Progenitor cell of endocrine pancreas (in vitro differentiated cells): ENCODE measurements at places on chromosomes 5 and 9. TPM values are rescaled to one million over a fixed set of nuclear protein-coding genes. Genes with fewer than 3 reads are reported as not detected.

Gene CER1
- 0.73 TPM in 1 of 2 replicates, not detected in the other for total RNA-seq

Gene PCDHB8
- total RNA-seq = 2.0 and 2.8 TPM in 2 replicates

DNA sequence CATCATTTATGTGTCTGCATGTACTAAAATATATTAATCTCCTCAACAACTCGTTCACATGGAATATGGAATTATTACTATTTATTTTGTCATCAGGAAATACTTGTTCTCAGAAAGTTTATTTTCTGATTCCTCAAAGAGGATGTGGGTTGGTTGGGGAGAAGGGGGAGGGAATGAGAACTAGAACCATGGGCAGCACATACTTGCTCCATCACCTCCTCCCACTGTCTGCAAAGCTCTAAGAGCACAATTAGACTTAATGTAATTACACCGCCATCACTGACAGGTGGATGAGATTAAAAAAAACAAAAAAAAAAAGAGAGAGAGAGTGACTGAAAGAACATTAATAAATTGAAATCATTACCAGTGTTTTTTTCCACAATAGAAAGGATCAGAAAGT lies 98.2 kb downstream of the OXCT1 start:
- H3K4me3 ChIP-seq = no peak overlapping the region
- no peak for DNase-seq
- H3K4me1 ChIP-seq = peaks cover 2% of the 10 kb centered on the region
- H3K27ac ChIP-seq = no peak overlapping the region
- no peaks in the 10 kb centered on the region for H3K27me3 ChIP-seq
- no peaks in the 10 kb centered on the region for H3K36me3 ChIP-seq

GRCh38 chr9:93575796-93576257 lies 557 bp upstream of the PHF2 start:
- no peaks in the 10 kb centered on the region for H3K27me3 ChIP-seq
- peak overlapping the region; percentile 94 for H3K27ac ChIP-seq
- DNase-seq = no peak

GRCh38 chr9:36721846-36722588 lies 149.3 kb downstream of the MELK start:
- H3K4me3 ChIP-seq = no peak overlapping the region
- H3K27ac ChIP-seq = no peak overlapping the region
- no peaks in the 10 kb centered on the region for H3K36me3 ChIP-seq
- no peaks in the 10 kb centered on the region for H3K4me1 ChIP-seq

DNA sequence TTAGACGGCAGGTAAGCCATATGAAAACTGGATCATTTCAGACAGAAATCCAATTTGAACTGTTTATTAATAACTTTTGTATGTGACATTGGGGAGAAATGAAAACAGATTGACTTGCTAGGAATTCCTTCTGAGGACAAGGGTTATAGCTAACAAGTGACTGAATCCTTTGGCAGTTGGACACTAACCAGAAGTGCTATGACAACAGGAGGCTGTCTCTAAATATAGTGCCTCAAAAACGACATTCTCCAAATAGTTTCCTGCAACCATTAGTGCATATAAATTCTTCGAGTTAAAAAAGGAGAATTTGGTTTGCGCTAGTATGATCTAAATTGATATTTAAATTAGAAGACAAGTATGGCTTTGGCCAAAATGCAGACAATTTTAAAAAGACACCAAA lies 338.6 kb downstream of the PTPRD start:
- no peak overlapping the region for H3K4me3 ChIP-seq
- no peak for DNase-seq
- peaks cover 2% of the 10 kb centered on the region for H3K4me1 ChIP-seq
- H3K36me3 ChIP-seq = no peaks in the 10 kb centered on the region
- H3K27ac ChIP-seq = no peak overlapping the region
